ENCODE measurements at places on chromosomes 5 and 9.

DNA sequence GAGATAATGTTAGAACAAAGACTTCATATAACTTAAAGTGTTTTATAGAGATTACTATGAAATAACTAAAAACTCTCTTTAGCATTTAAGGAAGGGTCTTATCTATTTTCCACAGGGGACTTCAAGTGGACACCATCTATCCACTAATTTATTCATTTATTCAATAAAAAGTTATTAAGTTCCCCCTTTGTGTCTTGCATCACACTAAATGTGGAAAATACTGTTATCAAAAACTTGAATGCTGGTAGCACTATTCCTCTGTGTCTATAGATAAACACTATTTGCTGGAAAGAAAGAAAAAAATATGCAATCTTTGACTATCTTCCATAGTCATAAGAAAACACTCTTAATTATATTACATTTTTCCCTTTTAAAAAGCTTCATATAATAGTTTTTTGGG lies 20.1 kb upstream of the ZNF622 start:
- DNase-seq, result no peak

- DNase-seq, result no peak
Measured at GRCh38 chr5:120098426-120098825, 365.7 kb upstream of the PRR16 start.

DNA sequence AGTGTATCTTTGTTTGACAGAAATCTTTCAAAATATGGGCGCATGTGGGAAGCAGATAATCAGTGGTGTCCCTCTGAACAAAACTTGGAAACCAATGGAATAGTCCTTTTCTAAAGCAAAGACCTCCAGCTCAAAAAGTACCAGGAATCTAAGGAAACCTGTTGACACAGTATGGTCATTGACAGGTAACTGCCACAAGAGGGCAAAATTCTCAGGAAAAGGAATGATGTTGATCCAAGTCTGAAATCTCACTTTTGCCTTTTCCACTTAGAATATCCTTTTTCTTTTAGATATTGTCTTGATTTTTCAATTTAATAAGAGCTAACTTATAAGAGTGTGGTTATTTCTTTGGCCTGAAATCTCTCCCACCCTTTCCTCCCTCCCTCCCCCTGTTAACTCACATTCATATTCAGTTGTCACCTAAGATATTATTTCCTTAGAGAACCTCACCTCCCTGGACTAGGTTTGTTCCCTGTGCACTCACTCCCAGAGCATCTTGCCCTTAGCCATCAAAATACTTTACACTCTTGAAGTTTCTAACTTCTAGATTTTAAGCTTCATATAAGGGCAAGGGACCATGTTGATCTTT lies 59.0 kb upstream of the BARX1 start:
- no peak for DNase-seq

GRCh38 chr5:116482394-116482793 lies 92.2 kb downstream of the SEMA6A start:
- no peak for DNase-seq

DNA sequence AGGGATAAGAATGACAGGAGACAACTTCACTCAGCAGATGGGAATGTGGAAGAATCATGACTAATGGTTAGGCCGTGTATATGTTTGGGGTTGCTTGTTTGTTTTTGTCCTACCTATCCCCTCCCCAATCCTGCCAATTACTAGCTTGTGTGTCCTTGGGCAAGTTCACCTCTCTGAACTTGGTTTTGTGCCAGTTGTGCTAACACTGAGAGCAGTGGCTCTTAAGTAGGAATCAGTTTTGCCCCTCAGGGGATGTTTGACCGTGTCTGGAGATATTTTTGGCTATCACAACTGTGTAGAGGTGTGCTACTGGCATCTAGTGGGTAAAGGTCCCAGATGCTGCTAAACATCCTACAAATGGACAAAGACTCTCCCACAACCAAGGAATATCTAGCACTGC lies 287.0 kb downstream of the DMRT2 start:
- DNase-seq, result no peak
